Omental fat pad (tissue), 4 donors: ENCODE measurements at places on chromosomes 3 and 15. TPM values are rescaled to one million over a fixed set of nuclear protein-coding genes. Genes with fewer than 3 reads are reported as not detected.

GRCh38 chr15:56774356-56774755 is 41.0 kb upstream of the ZNF280D start:
- no peak for DNase-seq

- no peak for DNase-seq
Measured at GRCh38 chr3:185831195-185831594, 6.4 kb upstream of the IGF2BP2 start.

DNA sequence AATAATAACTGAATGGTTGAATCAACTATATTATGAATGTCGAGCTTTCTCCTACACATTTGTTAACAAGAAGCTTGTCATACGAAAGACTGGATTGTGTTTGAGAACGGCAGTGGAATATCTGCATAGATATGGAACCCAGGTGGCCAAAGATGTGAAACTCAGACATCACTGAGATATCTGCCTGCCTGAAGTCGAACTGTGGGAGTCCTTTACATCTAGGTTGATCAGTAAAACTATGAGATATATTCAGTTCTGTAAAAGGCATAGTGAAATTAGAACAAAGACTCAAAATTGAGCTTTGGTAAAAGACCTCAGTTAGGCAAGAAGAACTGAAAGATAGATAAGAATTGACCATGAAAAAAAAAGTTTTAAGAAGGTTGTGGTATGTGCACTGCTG is 41.5 kb upstream of the TOP2B start:
- DNase-seq, result no peak

Gene DISP2
- total RNA-seq, result 0.06 TPM

Gene MUSTN1
- 2.8 TPM for total RNA-seq
